ENCODE measurements at places on chromosomes 5 and 9.

DNA sequence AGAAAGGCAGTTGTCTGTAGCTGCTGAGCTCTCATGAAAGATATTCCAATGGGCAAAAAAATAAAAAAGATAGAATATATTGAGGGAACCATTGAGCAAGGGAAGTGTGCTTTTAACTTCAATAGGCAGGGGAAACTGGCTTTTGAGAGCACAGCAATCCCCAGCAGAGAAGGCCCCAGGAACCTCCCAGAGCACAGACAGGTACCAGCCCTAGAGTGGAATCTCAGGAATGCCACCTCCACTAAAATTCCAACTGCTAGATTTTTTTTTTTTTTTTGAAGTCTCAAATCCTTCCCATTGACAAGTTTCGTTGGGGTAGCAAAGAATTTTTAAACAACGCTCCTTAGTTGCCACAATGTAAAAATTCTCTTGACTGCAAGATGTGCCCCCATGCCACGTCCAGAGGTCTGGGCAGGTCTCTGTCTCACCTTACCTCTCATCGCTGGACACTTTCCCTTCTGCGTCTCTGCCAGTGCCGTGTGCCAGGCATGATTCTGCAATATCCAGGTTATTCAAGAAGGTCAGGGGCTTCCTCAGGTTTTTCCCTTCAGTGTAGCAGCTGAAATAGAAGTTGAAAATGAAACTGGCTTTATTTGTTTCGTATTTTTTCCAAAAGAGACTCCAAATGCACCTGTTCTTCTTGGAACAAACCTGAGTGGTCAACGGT lies 64.2 kb upstream of the IRX1 start:
- no peak for ATAC-seq

- no peak for ATAC-seq
Observed at GRCh38 chr5:134088291-134088690, 26.2 kb upstream of the TCF7 start.

DNA sequence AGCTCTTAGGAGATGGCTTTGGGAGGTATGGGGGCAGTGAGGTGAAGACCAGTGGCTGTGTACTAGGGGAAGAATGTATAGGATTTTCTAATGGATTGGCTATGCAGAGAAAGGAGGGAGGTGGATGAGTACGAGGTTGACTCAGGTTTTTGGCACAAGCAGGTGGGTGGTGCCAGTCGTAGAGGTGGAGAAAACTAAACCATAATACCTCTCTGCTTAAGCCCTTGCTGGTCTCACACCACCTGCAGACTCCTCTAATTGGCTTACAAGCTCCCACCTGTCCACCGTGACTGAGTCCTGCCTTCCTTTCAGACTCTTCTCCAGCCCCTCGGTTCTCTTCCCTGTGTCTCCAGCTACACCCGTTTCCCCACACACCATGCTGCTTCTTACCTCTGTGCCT lies 521.7 kb upstream of the CLINT1 start:
- ATAC-seq, result no peak

- ATAC-seq, result no peak
Observed at GRCh38 chr5:109700516-109701153, 10.9 kb downstream of the MAN2A1 start.

DNA sequence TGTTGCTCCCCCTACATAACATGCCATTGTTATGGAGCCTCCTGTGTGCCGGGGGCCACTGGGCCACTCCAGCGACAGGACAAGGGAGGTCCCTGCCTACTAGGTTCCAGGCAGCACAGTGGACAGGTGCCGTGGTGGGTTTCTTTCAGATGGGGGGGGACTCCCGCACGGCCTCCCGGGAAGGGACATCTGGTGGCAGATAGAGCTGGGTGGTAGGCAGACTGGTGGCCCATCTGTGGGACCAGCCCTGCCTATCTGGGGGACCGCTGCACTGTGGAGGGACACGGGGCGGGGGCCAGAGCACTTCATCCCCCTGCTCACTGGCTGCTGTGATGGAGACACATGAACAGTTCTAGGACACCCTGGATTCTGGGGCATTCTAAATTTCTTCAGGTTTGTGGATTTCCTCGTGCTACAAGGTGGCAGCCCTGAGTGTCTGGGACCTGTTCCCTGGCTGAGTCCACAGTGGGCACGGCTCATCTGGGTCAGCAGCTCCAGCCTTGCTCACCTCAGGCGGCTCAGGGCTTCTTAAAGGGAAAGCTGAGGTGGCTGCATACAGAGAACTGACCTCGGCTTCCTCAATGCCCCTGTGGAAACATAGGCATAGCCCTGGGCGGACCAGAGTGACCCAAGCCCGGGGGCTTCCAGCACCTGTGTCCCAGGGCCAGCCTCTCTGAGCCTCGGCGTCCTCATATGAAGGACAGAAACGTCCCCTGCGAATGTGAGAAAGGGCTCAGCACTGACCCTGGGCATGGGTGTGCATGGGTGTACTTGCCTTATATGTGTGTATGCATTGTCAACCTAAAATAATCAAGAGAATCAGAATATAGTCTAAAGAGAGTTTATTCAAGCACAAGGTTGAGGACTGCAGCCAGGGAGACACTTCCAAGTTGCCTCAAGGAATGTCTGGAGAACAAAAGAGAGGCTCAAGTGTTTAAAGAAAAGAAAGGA lies 22.5 kb downstream of the FGD3 start:
- no peak for ATAC-seq

DNA sequence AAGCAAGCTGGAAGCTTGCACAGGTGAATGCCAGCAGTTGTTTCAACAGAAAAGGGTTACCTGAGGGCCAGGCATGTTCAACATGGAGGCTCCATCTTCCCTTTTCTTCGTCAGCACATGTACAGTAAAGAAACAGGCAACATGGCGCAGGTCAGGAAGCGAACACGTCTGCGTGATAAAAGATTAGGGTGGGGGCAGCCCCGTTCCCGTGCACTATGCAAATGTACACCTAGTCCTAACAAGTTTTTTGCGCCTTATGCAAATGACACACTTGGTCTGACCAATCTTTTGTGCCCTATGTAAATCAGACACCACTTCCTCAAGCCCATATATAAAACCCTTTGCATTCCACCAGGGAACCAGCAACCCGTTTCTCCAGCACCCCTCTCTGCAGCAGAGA lies 452.1 kb upstream of the PTPRD start:
- no peak for ATAC-seq

GRCh38 chr5:159415301-159415937 lies 85.1 kb upstream of the IL12B start:
- ATAC-seq, result no peak

GRCh38 chr5:112366987-112367386 lies 52.1 kb downstream of the EPB41L4A start:
- ATAC-seq, result no peak

- ATAC-seq, result no peak
Observed at GRCh38 chr5:132026516-132027008, 15.1 kb upstream of the ACSL6 start.

DNA sequence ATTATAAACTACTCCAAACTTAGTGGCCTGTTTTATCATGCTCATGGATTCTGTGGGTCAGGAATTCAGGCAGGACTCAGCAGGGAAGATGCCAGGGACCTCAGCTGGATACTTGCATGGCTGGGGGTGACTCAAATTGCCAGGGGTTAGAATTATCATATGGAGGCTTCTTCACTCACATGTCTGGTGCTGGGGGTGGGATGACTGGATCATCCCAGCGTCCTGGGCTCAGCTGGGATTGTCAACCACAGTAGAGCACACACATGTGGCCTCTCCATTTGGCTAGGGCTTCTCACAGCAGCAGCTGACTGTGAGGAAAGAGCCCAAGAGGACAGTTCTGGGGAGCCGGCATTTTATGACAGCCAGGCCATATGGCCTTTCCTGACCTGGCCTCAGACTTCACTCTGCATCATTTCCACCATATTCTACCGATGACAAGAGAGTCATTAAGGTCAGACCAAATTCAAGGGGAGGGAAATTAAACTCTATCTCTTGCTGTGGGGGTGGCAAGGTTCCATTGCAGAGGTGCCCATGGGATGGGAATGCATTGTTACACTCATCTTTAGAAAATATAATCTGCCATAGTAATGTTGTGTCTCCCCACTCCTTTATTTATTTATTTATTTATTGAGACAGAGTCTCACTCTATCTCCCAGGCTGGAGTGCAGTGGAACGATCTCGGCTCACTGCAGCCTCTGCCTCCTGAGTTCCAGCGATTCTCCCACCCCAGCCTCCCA lies 5.2 kb upstream of the GRK6 start:
- no peak for ATAC-seq

DNA sequence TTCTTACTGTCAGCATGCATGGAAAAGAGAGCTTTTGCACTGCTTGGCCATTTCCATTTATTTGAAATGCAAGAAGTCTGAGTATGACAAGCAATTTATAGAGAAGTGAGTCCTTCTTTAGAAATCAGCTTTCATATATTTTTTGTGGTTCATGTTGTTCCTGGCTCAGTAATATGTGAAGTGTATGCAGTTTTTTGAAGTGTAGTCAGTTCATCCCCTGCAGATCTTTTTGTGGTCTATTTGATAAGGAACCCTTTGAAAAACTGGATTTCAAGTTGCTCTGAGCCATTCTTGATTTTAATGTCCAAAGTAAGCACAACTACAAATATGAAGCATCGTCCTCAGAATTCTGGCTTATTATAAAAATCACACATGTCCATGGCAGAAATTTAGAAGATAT lies 294.1 kb upstream of the SMC2 start:
- no peak for ATAC-seq

DNA sequence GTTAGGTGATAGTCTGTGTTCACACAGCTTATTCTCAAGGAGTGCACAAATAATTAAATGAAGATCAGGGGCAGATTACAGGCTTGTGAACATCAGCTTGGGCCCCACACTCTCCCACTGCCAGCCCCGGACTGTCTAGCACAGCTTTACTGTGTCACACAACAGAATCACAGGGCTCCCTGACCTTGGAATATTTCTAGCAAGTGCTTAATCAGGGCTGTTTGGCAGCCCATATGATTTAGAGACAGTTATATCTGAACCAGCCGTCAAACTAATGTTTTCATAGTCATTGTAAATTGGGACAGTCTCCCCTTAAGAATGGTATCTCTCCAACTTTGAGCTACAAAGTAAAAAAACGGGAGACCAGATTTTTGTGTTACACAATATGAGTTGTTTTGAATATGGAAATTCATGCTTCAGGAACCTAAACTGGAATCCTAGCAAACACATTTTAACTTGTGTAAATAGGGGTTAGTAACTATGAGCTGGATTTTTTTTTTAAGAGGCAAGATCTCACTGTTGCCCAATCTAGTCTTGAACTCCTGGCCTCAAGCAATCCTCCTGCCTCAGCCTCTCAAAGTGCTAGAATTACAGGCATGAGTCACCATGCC lies 517.6 kb downstream of the BNC2 start:
- ATAC-seq, result peak; percentile 81

GRCh38 chr5:53425687-53426511 lies 54.5 kb upstream of the FST start:
- ATAC-seq, result no peak

DNA sequence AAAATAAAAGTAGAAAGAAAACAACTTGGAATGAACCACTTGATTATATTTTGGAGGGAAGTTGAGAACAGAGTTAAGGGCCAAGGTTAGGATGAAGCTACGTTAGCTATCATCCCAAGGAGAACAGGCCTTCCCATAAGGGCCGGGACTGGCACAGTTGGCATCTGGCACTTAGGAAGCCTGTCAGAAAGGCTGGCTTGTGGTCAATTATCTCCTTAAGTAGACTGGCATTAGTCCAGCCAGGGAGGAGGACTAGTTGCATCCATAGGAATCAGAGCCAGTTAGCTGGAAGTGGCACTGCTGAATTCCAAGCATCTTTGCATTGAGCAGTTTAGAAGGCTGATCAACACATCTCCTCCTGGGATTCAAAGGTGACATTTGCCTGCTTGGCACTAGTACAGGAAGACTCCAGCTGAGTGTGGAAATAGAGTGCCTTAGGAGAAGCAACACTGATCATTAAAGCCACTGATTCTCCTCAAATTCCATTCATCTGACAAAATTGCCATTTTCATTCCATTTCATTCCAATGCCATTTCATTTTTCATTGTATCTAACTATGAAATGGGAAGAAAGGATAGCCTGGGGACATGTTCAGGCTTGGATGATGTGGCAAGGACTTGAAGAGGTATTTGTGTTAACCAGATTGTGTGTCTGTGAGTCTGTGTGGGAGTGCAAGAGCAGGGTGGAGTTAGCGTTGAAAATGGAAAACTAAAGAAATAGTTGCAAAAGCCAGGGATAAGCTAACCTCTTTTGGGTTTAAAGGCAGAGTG lies 5.5 kb downstream of the FOXB2 start:
- no peak for ATAC-seq

- ATAC-seq, result no peak
Observed at GRCh38 chr5:169869066-169869465, 111.2 kb downstream of the INSYN2B start.

DNA sequence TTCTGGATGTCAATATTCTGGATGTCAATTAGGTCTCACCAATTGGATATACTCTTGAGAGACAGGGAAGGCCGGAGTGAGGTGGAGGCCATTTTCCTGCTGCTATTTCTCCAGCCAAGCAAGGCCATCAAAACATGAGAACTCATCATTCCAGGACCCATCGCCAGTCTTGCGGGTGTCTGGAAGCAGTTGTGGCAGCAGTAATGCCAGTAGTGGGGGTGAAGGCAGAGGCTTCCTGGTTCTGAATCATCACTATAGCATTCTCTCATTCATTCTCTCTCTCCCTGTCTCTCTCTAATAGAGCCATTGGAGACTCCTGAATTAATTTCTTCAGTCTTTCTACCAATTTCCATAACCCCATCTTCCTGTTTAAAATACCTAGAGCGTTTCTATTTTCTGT lies 71.8 kb downstream of the EGFLAM start:
- no peak for ATAC-seq

DNA sequence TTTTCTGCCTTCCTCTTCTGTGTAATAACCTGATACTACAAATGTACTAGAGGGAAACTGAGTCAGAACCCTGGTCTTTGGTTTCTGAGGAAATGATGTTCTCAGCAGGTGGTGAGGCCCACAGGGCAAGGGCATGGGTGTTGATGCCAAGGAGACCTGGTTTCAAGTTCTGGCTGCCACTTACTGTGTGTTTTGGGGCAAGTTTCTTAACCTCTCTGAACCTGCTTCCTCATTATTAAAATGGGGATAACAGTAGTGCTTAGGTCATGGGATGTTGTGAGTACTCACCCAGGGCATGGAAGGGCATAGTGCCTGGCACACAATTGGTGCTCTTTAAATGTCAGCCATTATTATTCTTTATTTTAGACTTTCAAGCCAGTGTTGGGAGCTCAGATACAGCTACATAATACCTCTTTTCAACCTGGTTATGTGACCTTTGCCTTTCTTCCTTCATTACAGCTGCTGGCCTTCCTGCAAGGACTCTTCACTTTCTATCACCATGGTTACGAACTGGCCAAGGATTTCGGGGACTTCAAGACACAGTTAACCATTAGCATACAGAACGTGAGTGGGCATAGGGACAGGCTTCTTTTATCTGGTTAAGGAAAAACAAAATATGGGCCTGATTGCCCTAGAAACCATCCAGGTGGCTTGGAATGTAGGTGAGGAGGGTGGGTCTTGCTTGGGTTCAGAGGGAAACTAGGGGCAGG lies 131.5 kb downstream of the ARHGAP26 start:
- ATAC-seq, result no peak

- ATAC-seq, result no peak
Observed at GRCh38 chr9:79661279-79661678, 89.5 kb downstream of the TLE4 start.
